ENCODE measurements at places on chromosomes 2 and 18.
A peak's percentile ranks its signal among the peaks of the same experiment; 100 is the strongest.

DNA sequence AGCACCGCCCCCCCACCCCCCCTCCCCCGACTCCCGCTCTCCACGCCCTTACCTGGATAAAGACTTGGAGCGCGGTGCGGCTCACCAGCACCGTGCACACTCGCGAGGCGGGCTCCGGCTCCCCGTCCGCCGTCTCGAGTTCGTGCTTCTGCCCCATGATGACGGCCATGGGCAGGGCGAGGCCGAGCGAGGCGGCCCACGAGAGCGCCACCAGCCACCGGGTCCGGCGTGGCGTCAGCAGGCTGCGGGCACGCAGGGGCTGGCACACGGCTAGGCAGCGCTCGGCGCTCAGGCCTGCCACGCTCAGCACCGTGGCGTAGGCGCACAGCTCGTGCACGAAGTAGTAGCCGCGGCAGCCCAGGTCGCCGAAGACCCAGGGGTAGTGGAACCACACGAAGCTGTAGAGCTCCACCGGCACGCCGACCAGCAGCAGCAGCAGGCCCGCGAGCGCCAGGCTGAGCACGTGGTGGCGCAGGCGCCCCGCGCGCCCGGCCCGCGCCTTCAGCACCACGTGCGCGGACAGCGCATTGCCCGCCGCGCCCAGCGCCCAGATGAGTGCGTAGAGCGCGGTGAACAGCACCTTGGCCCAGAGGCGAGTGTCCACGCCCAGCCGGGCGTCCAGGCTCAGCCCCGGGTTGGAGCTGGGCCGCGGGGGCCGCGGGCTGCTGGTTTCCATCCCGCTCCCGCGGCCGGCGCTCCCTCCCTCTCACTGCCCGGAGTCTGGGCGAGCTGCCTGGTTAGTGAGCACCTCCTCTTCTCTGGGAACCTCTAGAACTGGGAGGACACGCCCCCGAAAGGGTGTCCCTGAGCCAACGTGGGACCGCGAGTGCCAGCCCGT is at the start of gene NTSR2:
TSS of gene NTSR2 (minus strand) at position 742 of the 838 bp plus-strand sequence. CDS start at position 676, 66 bp downstream.
- DNase-seq: peak; percentile 43

- DNase-seq: peak; percentile 66
Observed at GRCh38 chr2:45283764-45284620, 274.7 kb upstream of the SIX2 start.

- no peak for DNase-seq
Observed at GRCh38 chr18:70705831-70706416, 417.1 kb downstream of the SOCS6 start.

- DNase-seq: no peak
Observed at GRCh38 chr18:45467945-45468344, 147.3 kb upstream of the SLC14A2 start.

GRCh38 chr2:64405581-64406406 is 48.2 kb upstream of the LGALSL start:
- DNase-seq: peak; percentile 81

DNA sequence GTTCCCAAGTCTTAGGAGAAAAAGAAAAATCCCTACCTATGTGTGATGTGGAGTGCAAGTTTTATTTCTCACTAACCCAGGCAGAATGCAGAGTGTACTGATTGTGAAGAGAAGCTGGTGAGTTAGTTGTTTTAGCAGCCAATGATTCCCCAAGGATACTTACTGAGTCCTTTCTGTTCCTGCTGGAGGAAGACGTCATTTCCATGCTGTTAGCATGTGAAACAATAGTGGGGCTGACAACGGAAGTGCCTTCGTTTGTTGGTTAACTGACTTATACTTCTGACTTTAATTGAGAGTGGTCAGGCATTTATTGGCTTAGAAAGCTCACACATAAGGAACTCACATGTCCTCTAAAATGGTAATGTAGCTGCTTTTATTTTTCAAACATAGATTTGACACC is 180.6 kb downstream of the MC4R start:
- no peak for DNase-seq

- no peak for DNase-seq
Observed at GRCh38 chr2:239395524-239395923, 5.3 kb downstream of the HDAC4 start.

DNA sequence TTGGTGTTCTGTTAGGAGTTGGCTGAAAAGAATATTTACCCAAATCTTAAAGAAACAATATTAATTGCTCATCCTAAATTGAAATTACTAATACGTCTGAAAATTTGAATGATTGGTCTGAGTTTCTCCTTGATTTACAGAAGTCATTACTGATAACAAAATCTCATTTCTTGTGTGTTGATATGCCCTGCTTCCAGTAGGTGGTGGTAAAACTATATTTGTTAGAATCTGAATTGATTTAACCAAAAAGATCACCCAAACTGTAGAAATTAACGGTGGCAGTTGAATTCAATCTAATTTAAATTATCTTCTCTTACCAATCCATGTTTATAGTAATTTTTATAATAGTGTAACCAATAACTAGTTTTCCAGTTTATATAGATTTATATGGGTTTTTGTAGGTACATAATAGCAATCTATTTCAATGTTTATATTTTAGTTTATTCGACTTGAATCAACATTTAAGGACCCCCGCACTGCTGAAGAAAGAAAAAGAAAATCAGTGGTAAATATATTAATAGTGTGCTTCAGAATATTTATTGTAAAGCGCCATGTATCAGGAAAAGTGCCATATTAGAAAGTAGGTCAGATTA is 38.3 kb downstream of the PAPOLG start:
- DNase-seq: peak; percentile 11

- DNase-seq: no peak
Observed at GRCh38 chr2:24125956-24126355, 2.7 kb downstream of the FAM228B start.

DNA sequence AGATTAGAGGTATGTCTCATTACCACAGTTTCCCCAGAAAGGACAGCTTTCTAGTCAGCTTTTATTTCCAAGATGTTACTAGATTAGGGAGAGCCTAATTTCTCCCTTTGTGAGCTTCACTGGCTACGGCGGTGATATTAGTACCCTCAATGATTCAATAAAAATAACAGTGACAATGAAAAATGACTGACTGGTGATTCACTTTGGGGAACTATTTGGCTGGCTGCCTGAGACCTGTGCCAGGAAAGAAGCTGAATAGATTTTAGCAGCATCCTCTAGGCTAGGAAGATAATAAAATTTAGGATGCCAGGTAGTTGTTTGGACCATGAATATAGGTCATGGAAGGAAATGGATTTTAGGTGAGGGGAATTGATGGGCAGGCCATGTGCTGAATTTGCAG is 178.7 kb downstream of the FMNL2 start:
- peak; percentile 68 for DNase-seq

DNA sequence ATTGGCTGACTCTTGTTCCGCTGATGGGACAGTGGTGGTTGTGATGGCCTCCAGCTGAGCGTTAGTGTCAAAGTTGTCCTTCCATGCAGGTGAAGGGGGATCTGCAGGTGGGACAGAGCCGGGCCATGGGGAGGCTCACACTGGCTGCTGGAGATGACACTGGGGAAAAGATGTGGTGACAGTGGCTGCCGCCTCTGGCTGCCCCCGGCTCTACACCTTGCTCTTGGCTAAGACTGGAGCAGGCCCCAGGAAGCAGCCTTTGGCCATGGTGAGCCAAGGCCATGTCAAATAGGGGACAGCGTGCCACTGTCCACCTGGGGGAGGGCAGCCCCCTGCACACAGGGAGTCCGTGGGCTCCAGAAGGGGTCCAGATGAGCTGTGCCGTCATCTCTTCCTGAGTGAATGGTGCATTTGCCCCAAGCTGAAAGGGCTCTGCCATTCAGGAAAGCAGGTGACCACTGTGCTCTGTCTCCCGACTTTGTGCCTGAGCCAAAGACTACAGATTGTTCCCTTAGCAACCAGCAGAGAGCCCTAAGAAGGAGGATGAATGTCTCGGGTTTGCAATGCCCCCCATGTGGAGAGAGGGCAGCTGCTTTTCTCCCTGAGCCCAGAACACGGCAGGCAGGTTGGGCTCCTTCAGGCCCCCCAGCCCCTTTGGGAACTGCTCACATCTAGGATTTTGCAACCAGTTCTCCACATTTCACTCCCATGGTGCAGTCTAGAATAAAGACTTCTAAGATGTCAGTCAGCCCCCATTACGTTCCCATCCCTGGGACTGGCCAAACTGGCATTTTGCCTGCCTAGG is 79.1 kb upstream of the BCL2L11 start:
- no peak for DNase-seq

DNA sequence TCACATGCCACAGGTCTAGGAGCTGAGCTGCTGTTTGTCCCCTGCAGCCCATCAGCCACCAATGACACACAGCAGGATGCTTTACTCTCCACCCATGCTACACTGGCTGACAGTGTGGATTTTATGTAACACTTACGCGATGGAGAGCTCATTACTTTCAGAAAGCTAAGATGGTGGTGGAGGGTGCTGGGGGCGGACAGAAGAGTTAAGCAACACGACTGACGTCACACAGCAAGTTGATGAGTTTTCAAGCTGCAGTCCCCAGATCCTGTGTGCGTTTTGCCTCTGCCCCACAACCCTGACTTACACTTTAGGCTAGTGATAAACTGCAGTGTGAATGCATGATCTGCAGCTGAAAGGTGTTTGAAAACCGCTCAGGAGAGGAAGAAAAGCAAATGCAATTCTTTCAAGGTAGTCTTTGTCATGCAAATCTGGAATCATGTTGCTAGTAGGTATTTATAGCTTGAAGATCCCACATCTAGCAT is 42.4 kb downstream of the MRPS5 start:
- DNase-seq: no peak

GRCh38 chr2:96319396-96319795 is 5.7 kb upstream of the ITPRIPL1 start:
- no peak for DNase-seq

DNA sequence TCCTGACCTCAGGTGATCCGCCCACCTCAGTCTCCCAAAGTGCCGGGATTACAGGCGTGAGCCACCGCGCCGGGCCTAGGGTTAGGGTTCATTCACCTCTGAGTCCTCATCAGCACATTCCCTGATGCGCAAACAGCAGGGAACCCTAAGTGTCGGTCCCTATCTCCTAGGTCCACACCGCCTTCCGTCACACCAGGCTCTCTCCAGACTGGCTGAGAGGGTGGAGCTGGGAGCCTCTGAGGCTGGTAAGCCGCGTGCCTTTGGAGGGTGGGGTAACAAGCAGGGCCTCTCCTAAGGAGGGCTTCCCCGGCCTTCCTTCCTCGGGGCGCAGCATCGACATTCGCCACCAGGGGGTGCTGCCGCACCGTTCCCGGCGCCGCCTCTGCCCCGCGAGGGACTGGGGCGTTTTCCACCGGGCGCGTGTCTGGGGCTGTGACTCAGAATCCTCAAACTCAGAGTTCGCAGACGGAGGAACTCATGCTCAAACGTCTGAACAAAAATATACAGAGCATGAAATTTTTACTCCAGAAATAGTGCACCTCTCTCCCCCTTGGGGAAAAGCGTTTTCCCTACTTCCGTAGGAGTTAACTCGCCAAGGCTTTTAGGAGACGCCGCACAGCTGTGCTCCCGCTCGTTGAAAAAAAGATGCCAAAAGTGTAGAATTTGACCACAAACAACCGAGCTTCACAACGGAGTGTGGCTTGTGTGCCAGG is 63.9 kb upstream of the ASAP2 start:
- peak; percentile 91 for DNase-seq

DNA sequence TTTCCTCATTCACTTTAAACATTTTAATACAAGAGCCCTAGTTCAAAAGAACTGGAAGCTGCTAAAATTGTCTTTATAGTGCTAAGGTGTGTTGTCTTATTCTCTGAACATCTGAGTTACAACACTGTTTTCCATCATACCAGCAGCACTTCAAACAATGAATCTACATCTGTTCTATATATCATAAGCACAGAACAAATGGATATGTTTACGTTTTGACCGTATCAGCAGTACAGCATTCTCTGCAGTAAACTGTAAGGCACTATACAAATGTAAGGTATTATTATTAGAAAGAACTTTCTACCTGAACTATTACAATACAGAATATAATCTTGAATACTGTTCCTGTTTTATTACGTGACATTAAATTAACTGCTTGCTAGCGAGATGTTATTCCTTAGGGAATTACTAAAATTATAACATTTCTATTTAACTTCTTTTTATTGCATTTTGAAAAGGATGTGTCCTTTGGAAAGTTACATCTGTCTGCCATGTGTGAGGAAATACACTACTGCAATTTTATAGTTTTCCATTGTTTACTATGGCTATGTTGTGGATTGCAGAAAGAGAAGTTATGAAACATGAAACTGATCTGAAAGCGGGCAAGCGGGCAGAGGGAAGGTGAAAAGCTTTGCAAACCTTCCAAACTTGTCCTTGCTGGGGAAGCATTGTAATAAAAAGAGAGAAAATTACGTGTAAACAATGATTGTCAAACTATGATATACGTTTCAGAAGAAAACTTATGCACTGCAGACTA is 13.7 kb downstream of the NCKAP1 start:
- DNase-seq: peak; percentile 17

- no peak for DNase-seq
Observed at GRCh38 chr2:68889500-68889899, 18.3 kb upstream of the BMP10 start.

GRCh38 chr2:199838399-199838798 is 12.6 kb downstream of the FTCDNL1 start:
- DNase-seq: no peak

GRCh38 chr18:731185-731584 is 18.8 kb upstream of the ENOSF1 start:
- peak; percentile 12 for DNase-seq

DNA sequence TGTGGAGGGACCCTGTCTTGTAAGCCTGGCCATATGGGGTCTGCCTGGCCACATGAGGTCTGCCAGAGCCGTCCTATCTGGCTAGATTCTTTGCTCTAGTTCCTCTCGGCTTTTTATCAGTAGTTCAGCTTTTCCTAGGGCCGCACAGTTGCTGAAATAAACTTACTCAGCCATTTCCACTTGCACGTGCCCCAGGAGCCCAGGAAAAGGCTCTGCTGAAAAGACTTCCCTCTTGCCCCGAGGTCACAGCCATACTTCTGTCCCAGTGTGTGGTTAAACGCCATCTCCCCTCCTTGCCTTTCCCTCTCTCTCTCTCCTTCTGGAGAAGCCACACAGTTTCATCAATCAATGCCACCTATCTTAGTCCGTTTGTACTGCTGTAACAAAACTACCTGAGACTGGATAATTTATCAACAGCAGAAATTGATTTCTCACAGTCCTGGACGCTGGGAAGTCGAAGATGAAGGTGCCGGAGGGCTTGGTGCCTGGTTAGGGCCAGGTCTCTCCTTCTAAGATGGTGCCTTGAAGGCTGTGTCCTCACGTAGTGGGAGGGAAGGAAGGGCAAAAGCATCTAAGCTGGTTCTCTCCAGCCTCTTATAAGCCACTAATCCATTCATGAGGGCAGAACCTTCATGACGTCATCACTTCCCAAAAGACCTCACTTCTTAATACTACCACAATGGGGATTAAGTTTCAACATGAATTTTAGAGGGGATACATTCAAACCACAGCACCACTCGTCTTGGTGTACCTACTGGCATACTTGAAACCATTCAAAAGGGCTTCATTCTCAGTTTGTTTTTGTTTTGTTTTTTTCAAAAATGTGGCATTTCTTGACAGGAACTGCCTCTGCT is 11.2 kb upstream of the GALM start:
- no peak for DNase-seq

Measured in fibroblast of upper back skin (primary cell).